ENCODE measurements at places on chromosomes 4 and X.

GRCh38 chr4:76641758-76642157, 206.7 kb downstream of the SHROOM3 start:
- no peak for DNase-seq

DNA sequence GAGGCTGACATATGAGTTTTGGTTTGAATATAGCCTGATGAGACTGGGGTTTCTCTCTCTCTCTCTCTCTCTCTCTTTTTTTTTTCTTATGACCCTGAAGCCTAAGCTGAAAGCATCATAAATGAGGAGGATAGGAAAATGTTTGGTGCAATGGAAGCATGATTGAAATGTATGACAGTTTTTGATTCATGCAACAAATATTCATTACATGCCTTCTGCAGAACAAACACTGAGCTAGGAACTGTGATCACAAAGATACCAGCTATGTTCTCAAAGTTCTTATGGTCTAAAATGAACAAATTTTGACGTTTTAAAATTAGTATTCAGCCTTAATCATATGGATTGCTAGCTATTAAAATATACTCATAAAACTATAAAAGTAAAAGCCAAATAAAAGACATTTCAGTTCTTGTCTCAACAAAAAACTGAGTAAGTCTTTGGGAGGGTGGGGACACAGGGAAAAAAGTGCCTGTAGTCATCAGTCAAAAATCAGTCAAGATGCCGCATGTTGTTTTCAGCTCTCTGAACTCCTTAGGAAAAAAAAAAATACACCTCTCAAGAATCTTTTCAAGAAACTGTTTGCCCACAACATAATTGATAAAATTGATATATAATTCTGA, 57.2 kb downstream of the NKX6-1 start:
- no peak for DNase-seq

GRCh38 chr4:125353131-125353530, 38.4 kb downstream of the FAT4 start:
- no peak for DNase-seq

DNA sequence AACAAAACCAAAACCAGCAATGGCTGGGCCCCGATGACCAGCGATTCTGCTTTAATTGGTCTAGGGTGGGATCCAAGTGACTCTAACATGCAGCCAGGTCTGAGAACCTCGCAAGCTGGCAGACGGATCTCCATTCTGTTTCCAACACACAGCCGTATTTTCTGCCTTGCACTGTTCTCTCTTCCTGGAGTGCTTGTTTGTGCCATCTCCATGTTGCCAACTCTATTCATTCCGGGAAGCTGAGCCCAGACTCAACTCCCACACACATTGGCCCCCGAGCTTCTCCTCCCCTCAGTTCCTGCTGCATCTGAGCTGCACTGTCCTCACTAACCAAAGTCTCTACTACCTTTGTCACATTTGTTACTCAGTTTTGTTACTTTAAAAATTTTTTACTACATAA, 35.6 kb downstream of the GEMIN8 start:
- DNase-seq, result no peak

DNA sequence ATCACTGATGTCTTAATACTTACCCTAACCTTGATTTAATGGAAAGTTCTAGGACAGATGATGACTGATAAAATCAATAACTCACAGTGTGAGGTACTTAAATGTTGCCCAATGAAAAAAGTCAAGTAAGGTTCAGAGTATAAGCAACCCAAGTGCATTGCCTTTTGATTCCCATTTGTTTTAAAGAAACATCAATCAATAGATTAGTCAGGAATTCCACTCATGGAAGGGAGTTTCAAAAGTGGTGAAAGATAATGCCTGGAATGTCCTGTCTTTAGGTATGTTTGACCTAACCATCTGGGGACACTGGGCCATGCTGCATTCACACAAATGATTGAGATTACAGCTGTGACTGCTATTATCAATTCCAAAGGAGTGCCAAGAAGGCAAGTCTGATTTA, 259.7 kb downstream of the PPARGC1A start:
- no peak for DNase-seq

GRCh38 chrX:29295987-29296680, 708.9 kb downstream of the IL1RAPL1 start:
- no peak for DNase-seq

GRCh38 chrX:10399043-10399741, 221.2 kb downstream of the MID1 start:
- no peak for DNase-seq

DNA sequence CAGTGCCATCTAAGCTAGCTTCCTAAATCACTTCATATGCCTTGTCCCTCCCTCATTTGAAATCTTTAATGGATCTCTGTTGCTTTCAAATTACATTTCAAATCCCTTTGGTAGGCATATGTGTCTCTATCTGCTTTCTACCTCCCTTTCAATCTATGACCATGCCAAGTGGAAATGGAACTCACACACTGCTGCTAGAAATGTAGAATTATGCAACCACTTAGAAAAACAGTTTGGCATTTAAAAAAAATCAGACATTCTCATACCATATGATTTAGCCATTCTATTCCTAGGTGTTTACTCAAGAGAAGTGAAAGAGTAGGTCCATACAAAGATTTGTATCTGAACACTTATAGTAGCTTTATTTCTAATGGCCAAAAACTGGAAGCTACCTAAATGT, 413.5 kb upstream of the INTU start:
- no peak for DNase-seq

DNA sequence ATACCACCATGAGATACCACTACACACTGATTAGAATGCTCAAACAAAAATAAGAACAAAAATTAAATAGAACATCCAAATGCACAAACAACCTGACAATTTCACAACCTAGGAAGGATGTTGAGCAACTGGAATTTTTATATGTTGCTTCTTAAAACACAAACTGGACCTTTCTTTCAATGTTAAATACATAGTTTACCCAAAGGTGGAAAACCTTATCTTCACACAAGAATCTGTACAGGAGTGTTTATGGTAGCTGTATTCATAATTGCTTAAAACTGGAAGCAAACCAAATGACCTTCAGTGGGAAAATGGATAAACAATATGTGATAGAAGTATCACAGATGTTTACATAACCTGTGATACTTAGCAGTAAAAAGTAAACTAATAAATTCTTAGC, 573.8 kb downstream of the MAGEB5 start:
- no peak for DNase-seq

- DNase-seq, result no peak
Observed at GRCh38 chr4:3483471-3483921, 20.4 kb downstream of the DOK7 start.
